ENCODE measurements at places on chromosomes 7 and 10.

- no peak for DNase-seq
These were observed 12.6 kb downstream of the HPS1 start for GRCh38 chr10:98433881-98434732.

DNA sequence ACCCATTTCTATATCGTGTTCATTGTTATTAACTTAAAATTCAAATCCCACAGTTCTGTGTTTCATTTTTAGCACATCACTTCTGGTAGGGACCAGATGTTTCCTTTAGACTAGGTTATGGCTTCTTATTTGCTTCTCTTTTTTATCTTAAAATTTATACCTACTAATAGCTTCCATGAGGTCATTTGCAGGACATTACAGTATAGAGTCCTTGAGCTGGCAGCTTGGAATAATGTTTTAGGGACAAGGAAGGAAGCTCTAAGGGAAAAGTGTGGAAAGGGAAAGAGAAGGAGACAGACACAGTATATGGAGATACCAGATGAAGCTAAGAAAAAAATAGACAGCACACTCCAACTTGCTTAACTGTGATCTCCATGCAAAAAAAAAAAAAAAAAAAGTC lies 48.8 kb upstream of the CD36 start:
- DNase-seq: no peak

- no peak for DNase-seq
These were observed 98.0 kb upstream of the GATA3 start for GRCh38 chr10:7956508-7956907.

DNA sequence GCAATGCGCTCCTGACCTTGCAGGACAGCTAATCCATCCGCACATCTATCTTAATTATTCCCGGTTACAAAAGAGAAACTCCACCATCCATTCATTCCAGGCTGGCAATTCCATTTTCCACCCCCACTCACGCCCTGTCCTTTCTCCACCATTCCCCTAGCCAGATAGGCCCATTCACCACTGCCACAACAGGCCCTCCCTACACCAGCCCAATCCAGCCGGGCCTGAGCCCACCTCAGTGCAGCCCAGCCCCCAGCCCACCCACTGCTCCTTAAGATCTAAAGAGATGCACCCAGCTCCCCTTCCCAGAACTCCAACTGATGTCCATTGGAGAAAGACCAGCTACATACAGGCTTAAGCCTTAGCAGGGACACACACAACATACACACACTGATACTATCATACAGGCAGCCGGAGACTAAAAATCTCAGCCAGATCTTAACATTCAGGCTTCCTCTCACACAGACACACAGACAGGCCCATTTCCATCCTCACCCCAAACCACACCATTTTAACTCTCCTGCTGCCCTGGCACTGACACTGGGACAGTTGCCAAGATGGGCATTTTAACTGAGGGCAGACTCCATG lies 38.0 kb upstream of the PAX2 start:
- no peak for DNase-seq

DNA sequence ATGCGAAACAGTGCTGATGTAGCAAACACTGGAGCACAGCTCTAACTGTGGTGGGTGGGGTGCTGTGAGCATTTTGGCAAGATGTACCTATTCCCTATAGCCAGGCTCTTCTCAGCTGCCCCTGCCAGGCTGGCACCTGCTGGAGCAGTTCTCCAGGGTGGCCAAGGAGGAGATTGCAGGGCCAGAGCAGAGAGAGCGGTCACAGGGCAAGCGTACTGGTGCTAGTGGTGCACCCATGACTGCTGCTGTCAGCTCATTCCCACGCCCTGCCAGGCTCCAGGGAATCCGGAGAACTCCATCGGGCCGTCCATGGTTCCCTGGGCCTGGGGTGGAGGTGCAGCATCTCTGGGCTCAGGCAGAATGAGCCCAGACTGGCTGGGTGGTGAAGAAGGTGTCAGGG lies 2.1 kb downstream of the COL13A1 start:
- no peak for DNase-seq

- DNase-seq: no peak
These were observed 6.5 kb downstream of the DUS4L start for GRCh38 chr7:107570298-107570697.

- DNase-seq: no peak
These were observed 181.2 kb downstream of the MYOF start for GRCh38 chr10:93300981-93301380.

GRCh38 chr10:107814865-107815487 lies 650.5 kb upstream of the SORCS1 start:
- no peak for DNase-seq

GRCh38 chr10:126946746-126947145 lies 41.5 kb downstream of the DOCK1 start:
- DNase-seq: no peak

DNA sequence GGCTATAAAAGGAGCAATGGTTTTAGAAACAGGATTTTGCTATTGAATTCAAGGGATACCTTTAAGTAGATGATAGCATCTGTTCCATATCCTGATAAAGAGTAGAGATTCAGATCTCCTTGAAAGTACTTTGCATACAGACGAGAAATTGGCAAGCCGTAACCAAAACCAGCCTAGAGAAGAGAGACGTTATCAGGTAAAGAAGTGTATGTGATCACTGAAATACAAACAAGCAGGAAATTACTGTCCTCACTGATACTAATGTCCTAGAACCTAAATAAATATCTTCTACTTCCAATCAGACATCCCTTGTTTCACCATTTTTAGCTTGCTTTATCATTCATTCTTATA lies 9.4 kb downstream of the PDK4 start:
- DNase-seq: no peak

DNA sequence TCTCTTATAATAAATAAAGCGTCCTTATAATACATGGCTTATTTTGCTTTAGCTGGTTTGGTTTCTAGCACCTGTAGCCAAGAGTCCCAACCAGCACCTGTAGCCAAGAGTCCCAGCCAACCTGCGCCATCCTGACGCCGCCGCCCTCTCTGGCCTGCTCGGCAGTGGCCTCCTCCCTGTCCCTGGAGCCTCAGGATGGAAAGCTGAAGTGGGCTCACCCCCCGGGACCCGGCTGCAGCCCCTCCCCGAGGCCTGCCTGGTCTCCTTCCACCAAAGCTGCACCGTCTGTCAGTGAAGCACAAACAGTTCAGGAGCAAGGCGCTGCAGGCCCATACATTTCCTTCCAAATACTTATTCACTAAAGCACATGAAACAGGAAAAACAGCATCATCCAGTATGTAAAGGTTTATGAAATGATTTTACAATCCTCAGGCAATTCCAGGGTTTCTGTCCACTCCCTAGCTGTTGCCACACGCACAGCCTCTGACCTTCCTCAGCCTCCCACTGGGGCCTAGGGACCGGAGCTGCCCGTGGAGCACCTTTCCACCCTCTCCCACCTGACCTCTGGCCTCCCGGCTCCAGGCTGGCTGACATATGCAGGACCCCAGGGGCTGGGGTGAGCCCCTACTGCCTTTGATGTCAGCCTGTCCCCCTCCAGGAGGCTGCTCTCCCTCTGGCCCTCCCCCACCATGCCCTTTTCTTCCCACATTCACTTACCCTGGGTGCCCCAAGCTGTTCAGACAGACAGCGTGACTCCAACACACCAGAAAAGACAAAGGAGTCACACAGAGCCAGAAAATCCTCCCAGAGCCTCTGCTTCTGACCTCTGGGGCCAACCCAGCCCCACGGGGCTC lies 149.6 kb upstream of the PPP2R2D start:
- DNase-seq: no peak

DNA sequence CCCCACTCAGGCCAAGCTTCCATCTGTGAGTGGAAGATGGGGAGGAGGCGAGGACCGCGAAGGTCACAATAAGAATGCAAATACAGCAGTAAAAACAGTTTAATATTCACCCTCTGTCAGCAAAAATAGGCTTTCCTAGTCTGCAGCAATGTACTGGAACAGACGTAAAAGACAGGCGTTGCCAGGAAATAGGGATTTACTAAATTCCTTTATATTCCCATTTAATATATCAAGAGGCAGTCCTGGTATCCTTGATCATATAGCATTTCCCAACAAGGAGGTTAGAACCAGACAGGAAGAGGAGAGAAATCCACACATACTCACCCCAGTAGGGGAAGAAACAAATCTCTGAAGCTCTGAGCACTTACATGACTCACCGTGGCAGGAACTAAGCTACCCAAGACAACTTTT lies 1054.9 kb upstream of the C7orf33 start:
- no peak for DNase-seq

DNA sequence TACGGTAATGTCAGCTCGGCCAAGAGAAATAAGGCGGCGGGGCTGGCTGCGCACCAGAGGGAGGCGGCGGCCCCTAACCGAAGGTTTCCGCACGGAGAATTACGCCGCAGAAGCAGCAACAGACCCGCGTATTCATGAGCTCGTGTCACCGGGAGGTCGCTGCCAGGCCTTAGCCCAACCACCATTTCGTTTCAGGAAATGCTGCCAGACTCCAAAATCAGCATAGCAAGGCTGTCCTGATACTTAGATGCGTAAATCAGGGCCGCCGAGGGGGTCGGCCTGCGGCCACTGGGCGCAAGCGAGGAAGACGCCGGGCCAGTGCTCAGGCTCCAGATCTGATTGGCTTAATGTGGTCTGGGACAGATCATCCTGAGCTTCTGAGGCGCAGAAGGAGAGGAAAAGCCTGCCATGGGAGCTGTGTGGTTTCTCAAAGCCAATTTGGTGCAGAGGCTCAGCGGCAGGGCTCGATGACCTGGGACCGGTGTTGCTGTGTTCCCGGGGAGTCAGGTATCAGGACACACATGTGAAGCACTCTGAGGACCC lies 247.9 kb downstream of the BAMBI start:
- DNase-seq: no peak

- no peak for DNase-seq
These were observed 14.5 kb upstream of the VCL start for GRCh38 chr10:73983096-73984047.

- no peak for DNase-seq
These were observed 89.1 kb upstream of the LRRTM3 start for GRCh38 chr10:66836771-66837170.

GRCh38 chr10:20288060-20288459 lies 471.8 kb downstream of the PLXDC2 start:
- no peak for DNase-seq

- DNase-seq: no peak
These were observed 108.1 kb downstream of the ADAM22 start for GRCh38 chr7:88042157-88042556.

GRCh38 chr10:58546722-58547445 lies 34.2 kb downstream of the BICC1 start:
- no peak for DNase-seq

DNA sequence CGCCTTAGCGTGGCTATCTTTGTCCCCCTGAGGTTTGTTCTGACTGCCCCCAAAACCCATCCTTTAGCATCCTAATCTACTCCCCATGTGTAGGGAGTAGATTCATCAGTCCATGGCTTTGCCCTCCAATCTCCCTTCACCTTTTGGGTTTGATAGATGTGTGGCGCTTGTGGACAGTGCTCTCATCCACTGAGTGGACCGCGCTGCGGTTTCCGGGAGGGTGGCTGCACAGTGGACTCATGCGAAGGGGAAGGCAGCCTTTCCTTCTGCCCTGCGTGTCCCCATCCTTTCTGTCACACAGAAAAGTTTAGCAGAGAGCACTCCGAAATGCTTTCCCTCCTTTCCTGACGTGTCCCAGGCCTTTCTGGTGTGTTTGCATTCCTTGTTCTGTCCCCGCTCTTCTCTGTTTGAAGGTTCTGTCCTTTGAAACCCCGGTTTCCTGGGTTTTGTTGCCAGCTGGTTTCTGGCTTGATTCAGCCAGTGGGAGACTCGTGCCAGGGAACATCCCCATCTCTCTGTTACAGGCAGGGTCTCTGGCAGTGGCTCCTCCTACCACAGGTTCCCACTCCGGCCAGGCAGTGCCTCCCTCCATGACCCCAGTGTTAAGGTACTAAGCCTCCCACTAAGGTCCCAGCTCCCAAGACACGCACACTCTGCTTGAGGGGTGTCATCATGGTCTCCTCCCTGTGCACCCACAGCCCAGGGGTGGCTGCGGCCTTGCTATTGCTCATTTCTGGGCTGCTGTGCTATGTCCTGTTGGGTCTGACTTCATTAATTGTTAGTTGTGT lies 547.7 kb upstream of the DPP6 start:
- DNase-seq: no peak

GRCh38 chr10:79078367-79079053 lies 9.7 kb downstream of the ZMIZ1 start:
- no peak for DNase-seq
